ENCODE measurements at places on chromosomes 4 and X.
A peak's percentile ranks its signal among the peaks of the same experiment; 100 is the strongest.

DNA sequence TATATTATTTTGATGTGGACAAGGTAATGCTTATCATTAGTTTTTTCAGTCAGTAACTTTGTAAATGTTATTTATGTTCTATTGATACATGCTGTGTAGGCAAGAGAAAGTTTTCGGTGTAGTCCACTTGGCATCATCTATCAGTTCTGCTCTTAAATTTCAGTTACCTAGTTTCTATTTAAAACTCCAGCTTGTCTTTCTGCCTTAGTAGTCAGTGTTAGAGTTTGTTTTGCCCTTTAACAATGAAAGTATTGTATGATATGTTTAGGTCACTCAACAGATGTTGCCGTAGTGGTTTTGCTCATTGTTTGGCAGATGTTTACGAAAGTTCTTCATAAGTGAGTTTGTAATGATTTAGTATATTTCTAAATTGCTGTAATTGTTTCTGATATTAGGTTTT is 34.9 kb upstream of the FHDC1 start:
- no peak for DNase-seq

- no peak for DNase-seq
Measured at GRCh38 chr4:1411436-1412375, 5.5 kb upstream of the NKX1-1 start.

DNA sequence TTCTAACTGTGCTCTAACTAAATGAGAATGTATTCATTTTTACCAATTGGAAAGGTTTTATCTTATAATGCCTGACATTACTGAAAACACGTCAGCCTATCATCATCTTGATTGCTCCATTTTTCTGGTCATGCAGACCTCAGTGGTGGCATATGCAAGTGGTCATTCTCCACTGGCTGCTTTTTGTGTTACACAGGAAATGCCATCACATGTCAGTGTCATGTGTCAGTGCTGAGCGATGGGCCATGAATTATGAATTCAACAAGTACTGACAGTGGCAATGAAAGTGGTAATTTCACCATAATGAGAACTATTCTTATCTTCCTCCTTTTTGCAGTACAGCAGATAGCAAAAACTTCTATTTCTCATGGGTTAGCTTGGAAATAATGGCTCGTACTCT is 190.5 kb downstream of the PACRGL start:
- no peak for DNase-seq

GRCh38 chrX:133527415-133527814 is 112.1 kb upstream of the GPC4 start:
- DNase-seq = no peak

GRCh38 chr4:109574443-109574850 is 14.4 kb downstream of the MCUB start:
- no peak for DNase-seq

- no peak for DNase-seq
Measured at GRCh38 chr4:40367451-40367850, 32.3 kb downstream of the CHRNA9 start.

- no peak for DNase-seq
Measured at GRCh38 chr4:140025470-140025869, 128.5 kb downstream of the MAML3 start.

DNA sequence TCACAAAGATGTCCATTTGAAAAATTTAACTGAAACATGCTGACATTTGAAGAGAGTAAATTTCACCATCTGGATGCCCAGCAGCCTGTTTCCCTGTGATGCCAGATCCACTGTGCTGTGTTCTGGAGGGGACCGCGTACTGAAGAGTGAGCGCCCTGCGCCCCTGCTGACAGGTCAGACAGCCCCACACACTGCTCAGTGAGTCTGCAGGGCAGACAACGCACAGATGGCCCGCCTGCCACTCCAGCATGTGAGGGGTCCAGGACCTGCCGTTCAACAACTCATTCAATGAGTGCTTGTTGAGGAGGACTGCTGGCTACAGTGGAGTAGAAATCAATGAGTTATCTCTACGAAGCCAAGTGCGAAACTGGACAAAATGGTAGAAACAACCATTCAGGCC is 49.2 kb downstream of the FGFRL1 start:
- no peak for DNase-seq

DNA sequence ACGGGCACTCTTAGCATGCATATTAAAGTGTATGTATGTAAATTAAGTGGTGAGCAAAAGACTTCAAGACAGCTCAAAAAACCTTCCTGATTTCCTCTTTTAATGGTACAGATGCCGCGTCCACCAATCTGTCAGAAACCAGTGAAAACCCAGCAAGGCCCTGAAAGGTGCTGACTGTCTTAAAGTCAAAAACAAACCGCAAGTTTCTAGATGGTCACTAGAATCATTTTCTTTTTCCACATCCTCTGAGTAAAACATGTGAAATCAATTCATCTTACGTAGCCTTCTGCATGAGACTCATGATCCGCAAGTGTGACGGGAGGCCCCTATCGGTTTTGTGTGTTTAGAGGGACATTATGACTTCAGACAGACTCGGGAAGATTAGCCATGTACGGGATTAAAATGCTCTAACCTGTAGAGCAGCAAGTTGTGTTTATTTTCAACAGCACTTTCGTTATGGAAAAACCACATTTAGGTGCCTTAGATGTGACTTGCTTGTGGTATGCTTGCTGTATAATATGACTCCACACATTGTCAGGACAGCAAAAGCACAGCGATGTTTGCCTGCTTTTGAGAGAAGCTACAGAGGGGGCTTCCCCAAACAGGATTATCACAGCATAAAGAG is 88.2 kb upstream of the STS start:
- no peak for DNase-seq

DNA sequence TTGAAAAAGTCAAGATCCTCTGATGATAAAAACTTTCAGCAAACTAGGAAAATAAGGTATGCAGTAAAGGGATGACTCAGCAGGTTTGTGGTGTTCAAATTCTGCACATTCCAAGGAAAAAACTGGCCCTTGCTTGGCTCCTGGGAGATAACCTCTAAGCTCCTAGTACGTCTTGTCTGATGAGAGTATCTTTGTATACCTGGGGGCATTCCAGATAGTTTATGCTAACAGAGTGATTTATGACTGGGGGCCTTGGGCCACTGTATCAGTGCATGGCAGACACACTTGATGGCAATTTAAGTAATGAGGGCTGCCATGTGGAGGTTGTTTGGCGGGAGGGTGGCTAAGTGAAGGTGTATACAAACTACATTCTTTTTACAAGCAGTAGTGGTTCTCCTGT is 56.9 kb downstream of the NSG1 start:
- DNase-seq = no peak

GRCh38 chr4:1201851-1202525 is 29.6 kb upstream of the SPON2 start:
- no peak for DNase-seq

DNA sequence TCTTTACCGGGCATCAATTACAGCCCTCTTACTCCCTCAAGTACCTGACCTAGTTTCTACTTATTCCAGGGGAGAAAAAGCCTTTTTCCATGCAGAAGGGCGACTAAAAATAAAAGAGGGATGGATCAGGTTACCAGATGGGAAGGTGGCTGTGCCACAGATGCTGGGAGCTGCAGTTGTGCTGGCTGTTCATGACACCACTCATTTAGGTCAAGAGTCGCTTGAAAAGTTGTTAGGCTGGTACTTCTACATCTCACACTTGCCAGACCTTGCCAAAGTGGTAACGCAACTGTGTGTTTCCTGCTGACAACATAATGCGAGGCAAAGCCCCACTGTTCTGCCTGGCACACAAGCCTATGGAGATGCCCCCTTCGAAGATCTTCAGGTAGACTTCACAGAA is 148.4 kb upstream of the FGF16 start:
- DNase-seq = no peak

DNA sequence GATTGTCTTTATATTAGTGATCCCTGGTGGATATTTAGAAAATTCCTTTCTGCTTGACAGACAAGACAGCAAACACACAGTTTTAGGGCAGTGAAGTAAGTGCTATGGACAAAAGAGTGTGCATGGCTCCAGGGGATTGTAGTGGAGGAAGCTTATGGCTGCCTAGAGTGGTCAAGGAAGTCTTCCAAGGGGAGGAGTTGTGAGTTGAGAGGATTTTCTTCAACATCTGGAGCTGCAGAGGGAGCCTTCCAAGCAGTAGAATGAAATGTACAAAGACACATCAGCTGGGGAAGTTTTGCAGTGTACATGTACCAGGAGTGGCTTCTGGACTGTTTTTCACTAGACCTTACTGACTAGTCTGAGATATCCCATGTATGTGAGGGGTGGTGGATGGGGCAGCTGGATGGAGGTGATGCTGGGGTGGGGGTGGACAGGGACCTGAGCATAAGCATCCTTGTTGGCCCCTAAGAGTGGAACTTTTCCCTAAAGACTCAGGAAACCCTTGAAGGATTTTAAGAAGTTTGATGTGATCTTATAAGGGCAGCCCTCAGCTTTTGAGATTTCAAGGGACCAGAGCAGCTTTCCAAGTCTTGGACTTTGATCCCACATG is 160.5 kb upstream of the TAPT1 start:
- DNase-seq = no peak

DNA sequence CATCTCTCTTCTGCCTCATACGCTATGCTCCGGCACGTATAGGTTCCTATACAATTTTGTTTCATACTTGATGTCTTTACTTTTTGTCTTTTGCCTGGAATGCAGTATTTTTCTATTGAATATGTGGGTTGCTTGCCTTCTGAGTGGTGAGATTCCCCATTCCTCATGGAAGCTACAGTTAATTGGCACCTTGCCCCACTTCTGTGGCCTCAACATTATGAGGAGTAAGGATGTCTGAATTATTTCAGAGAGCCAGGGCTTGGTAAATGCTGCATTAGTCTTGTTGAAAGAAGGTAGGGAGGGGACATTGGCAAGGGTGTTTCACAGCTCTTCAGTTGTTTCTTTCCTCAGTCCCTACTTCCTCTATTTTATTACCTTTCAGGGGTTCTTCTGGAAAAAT is 23.0 kb downstream of the CDKL5 start:
- no peak for DNase-seq

DNA sequence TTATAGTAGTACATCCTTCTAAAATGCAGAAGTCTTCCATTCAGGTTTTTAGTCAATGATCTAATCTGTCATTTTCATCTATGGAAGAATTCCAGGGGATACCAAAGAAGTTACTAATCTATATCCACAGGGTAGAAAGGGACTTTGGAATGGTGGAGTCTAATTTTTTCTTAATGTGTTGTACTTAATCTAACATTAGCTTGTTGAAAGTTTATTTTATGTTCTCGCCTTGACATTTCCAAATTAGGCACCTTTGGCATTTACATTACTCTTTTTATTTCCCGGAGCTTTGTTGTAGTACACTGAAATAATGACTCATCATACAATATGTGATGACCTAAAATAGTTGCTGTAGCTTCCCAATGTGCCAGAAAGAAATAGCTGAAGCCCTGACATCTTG is 91.5 kb downstream of the HTR2C start:
- DNase-seq = no peak

DNA sequence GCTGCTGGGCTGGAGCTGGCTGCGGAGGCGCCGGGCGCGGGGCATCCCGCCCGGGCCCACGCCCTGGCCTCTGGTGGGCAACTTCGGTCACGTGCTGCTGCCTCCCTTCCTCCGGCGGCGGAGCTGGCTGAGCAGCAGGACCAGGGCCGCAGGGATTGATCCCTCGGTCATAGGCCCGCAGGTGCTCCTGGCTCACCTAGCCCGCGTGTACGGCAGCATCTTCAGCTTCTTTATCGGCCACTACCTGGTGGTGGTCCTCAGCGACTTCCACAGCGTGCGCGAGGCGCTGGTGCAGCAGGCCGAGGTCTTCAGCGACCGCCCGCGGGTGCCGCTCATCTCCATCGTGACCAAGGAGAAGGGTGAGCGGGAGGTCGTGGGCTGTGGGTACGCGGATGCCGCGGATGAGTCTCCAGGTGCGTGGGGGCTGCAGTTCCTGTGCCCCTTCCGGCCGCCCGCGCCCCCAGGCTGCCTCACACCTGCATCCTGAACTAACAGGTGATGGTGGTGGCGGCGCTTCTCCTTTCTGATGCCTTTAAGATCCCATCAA is 499 bp downstream of the CYP2U1 start:
- no peak for DNase-seq

- peak; percentile 53 for DNase-seq
Measured at GRCh38 chr4:40897557-40898203, 147.9 kb downstream of the NSUN7 start.

DNA sequence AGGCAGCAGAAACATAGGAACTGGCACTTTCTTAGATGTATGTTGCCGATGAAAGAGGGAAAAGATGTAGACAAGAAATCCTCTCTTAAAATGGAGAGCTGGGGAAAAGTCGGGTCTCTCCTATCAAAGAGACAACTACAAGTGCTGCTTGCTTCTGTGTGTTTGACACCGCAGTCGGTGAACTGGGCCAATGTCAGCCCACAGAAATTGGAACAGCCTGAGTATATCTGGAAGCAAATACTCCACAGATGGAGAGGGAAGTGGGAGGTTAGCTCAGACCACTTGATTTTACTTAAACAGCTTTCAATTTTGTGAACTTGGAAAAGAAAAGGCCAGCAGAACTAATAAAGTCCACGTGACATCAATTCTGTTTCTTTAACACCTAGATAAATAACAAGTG is 230.9 kb upstream of the FAT1 start:
- DNase-seq = no peak

GRCh38 chr4:63169836-63170235 is 1239.4 kb downstream of the TECRL start:
- DNase-seq = no peak

GRCh38 chrX:57900975-57901374 is 9.3 kb downstream of the ZXDA start:
- DNase-seq = no peak

GRCh38 chr4:72858328-72858727 is 211.2 kb downstream of the COX18 start:
- DNase-seq = no peak

DNA sequence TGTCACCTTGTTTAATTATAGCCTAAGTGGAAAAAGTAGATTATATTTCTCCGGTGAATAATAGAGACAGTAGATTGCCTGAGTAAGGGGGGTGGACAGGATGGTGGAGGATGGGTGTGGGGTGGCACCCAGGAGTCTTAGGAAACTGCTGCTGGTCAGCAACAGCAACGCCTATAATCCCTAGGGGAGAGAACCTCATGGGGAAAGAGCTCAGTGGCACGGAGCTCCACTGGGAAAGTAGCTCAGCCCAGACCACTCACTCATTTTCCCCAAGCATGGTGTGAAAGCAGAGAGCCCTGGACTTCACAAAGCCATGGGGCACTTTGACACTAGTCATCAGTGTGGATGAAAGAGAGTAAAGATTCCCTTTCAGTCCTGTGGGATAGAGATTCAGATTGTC is 31.1 kb downstream of the METTL14 start:
- no peak for DNase-seq

GRCh38 chrX:103831803-103832544 is at the start of gene RAB9B:
TSS of gene RAB9B (minus strand) at chrX:103832257. CDS start at chrX:103825784, 6,473 bp downstream.
- DNase-seq = peak; percentile 72

DNA sequence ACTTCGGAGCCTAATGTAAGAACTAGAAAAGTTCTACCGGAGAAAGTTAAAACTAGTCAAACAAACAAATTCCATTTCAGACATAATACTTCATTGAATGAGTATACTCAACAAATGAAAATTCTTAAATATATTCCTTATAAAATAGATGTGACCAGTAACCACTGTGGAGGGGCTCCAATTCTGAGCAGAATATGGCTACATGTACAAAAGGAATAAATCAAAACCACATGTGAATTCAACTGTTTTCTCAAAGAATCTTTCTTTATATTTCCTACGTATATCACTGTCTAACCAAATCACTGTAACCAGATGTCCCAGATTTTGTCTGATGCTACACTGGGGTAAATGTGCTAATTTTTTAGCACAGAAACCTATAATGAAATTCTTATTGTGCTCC is 49.0 kb downstream of the HTN1 start:
- DNase-seq = no peak

GRCh38 chr4:174592985-174593335 is 70.7 kb upstream of the HPGD start:
- DNase-seq = no peak

- DNase-seq = peak; percentile 6
Measured at GRCh38 chr4:162497564-162498167, 333.9 kb upstream of the FSTL5 start.
